ENCODE measurements at places on chromosomes 11 and 22.
A peak's percentile ranks its signal among the peaks of the same experiment; 100 is the strongest.

DNA sequence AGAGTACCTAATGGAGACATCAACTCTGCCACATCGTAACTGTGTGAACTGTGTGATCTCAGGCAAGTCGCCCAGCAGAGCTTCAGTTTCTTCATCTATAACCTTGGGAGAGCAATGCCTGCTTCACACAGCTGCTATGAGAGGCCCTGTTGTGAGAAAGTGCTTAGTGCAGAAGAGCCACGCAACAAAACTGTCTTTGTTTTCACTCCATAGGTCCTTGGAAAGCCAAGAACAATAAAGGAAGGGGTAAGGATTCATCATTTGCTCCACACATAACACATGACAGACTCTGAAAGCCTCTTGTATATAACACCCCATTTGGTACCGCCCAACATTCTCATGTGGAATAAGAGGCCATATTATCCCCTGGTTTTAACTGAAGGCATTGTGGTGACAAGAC is 231.9 kb upstream of the ISX start:
- no peak for DNase-seq

- peak; percentile 26 for DNase-seq
Measured at GRCh38 chr11:64790205-64791095, 12.1 kb upstream of the SF1 start.

DNA sequence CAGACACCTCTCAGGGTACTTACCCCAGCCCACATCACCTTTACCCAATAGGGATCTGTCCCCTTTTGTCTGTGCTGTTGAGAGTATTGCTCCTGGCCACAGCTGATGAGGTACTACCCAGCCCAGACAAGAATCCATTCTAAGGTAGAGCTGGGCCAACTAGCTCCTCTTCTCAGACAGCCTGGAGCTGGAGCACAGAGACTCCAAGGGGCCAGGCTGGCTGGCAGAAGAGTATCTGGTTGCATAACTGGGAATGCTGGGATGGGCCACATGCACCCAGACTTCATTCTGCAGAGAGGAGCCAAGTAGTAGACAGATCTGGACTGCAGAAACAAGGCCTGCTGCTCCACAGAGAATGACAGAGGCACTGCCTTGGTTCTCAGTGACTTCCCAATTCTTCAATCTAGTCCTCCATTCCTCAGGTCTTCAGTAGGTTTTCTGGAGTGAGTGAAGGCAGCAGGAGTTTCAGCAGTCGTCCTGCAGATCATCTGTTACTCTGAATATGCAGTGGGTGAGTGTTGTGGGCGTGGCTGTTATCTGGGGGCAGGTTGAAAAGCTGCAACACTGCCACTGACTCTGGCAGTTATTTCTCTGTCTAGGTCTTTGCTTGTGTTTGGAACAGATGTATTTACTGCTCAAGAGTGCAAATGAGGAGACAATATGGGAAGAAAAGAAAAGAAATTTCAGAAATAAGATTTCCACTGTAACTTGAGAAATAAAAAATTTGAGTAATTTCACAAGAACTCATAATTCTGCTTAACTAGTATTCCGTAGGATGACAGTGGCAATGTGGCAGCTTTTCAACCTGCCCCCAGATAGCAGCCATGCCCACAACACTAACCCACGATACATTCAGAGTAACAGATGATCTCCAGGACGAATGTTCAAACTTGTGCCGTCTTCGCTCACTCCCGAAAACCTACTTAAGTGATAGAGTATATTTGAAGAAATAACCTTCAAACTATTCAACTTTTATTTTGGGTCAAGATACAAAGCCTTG is 34.9 kb downstream of the MAPK1 start:
- DNase-seq: peak; percentile 32

GRCh38 chr11:104043678-104044239 is 7.3 kb downstream of the DDI1 start:
- DNase-seq: no peak

GRCh38 chr11:14544611-14545010 is 24.4 kb upstream of the PSMA1 start:
- no peak for DNase-seq

GRCh38 chr11:19164230-19164855 is 37.4 kb downstream of the CSRP3 start:
- DNase-seq: no peak

GRCh38 chr11:130533113-130533798 is 84.8 kb downstream of the ADAMTS15 start:
- DNase-seq: no peak

- peak; percentile 4 for DNase-seq
Measured at GRCh38 chr11:119772641-119773415, 43.8 kb upstream of the NECTIN1 start.

- no peak for DNase-seq
Measured at GRCh38 chr11:60970890-60971289, 590 bp upstream of the CD6 start.

DNA sequence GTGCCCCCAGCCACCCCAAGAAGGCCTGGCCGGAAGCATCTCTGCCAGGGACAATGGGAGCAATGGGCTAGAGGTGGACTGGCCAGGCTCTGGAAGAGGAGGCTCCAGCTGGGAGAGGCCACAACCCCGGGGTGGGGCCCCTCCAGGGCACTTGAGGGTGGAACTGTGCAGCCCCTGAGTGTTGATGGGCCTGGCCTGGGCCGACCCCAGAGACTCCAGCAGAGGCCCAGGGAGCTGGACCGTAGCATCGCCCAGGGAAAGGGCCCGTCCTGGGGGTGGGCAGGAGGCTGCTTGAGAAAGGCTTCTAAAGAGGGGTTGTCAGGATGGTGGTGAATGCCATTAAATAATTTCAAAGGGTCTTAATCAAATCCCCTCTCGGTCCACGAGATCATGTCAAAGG is 30.4 kb downstream of the CDKN1C start:
- no peak for DNase-seq

GRCh38 chr11:57150454-57150917 is 31.3 kb upstream of the LRRC55 start:
- DNase-seq: no peak

DNA sequence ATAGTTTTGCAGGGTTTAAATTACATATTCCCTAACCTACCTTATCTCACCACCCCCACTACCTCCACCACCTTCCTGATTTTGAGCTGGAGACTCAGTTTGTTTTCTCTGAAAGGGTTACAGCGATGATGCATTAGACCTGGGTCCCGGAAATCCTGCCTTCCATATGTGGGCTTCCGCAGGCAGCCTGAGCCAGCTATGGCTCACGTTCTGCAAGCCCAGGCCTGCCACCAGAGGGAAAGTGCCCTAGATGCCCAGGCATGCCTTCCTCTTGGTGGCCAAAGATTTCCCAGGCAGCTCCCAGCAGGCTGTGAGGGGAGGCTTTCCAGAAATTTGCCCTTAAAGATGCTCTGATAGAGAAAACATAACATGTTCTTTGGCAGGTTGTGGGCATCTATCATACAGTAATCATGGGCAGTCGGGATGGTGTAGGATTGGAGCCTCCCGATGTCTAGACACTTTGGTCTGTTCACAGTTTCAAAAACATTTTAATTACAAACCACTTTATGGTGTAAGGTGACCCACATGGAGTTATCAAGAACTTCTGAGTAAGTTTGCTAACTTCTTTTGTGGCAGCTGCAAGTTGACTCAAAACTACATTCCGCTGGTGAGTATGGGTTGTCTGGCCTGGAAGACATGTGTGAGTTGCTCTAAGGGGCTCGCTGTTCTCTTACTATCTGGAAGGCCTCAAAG is 79.3 kb downstream of the MICAL2 start:
- no peak for DNase-seq

Data from psoas muscle (tissue), 8 donors.